ENCODE measurements at places on chromosomes 1 and 21. TPM values are rescaled to one million over a fixed set of nuclear protein-coding genes. Genes with fewer than 3 reads are reported as not detected.

- peaks cover 2% of the 10 kb centered on the region for H3K36me3 ChIP-seq
- peaks cover 5% of the 10 kb centered on the region for H3K4me1 ChIP-seq
- DNase-seq = no peak
- H3K27me3 ChIP-seq = no peaks in the 10 kb centered on the region
These were observed at the start of gene DOP1B for GRCh38 chr21:36156815-36157670. TSS of gene DOP1B (plus strand) at chr21:36156824. CDS start at chr21:36164734, 7,910 bp downstream.

GRCh38 chr1:22778862-22779520 lies 68.4 kb downstream of the EPHB2 start:
- no peaks in the 10 kb centered on the region for H3K27me3 ChIP-seq
- H3K27ac ChIP-seq = no peak overlapping the region
- peak; percentile 51 for DNase-seq
- H3K4me1 ChIP-seq = peaks cover 13% of the 10 kb centered on the region
- no peaks in the 10 kb centered on the region for H3K36me3 ChIP-seq

DNA sequence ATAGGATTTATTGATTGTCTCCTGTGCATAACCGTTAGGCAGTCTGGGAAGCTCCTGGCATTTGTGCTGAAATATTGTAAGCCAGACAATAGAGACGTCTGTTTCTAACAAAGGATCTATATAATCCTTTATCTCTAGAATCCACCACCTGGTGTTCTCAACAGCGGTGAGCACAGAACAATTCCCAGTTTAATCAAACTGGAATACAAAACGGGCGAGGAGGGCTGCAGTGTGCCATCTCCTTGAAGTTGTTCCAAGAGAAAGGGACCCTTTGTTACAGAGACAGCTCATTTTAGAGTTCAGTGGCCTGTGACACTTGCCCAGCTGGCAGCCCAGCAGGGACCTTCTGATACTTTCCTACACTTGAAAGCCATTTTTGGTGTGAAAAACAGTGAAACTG lies 162.8 kb upstream of the IVNS1ABP start:
- no peak for DNase-seq
- no peak overlapping the region for H3K4me3 ChIP-seq
- H3K4me1 ChIP-seq = no peaks in the 10 kb centered on the region
- H3K27me3 ChIP-seq = no peaks in the 10 kb centered on the region
- H3K36me3 ChIP-seq = no peaks in the 10 kb centered on the region

GRCh38 chr1:161342821-161343220 lies 24.9 kb downstream of the CFAP126 start:
- no peaks in the 10 kb centered on the region for H3K36me3 ChIP-seq
- H3K4me1 ChIP-seq = no peaks in the 10 kb centered on the region
- H3K27me3 ChIP-seq = no peaks in the 10 kb centered on the region
- DNase-seq = no peak
- no peak overlapping the region for H3K27ac ChIP-seq
- no peak overlapping the region for H3K4me3 ChIP-seq

- peaks cover 16% of the 10 kb centered on the region for H3K4me1 ChIP-seq
- no peaks in the 10 kb centered on the region for H3K27me3 ChIP-seq
- no peaks in the 10 kb centered on the region for H3K36me3 ChIP-seq
- peak; percentile 81 for DNase-seq
These were observed 2.1 kb downstream of the ARMH1 start for GRCh38 chr1:44676484-44677200.

The ACTL8 gene
- not detected for total RNA-seq
